ENCODE measurements at places on chromosomes 11 and 22.

DNA sequence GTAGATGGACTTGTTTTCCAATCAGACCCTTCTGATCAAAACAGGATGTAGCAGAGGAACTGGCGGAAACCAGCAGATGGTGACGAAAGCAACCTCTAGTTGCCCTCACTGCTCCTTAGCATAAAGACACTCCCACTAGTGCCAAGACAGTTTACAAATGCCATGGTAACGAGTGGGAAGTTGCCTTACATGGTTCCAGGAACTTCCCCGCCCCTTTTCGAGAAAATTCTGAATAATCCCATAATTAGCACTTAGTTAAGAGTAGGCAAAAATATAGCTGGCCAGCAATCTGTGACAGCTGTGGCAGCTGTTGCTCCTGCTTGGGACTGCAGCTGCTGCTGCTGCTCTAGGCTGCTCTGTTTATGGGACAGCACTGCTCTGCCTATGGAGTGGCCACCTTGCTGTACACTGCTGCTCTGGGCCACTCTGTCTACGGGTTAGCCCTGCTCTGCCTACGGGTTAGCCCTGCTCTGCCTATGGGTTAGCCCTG lies 33.4 kb upstream of the SORL1 start:
- peak; percentile 49 for DNase-seq

- DNase-seq: no peak
Observed at GRCh38 chr11:122509091-122509490, 146.4 kb upstream of the UBASH3B start.

- no peak for DNase-seq
Observed at GRCh38 chr22:48686694-48687302, 1140.9 kb downstream of the BRD1 start.

DNA sequence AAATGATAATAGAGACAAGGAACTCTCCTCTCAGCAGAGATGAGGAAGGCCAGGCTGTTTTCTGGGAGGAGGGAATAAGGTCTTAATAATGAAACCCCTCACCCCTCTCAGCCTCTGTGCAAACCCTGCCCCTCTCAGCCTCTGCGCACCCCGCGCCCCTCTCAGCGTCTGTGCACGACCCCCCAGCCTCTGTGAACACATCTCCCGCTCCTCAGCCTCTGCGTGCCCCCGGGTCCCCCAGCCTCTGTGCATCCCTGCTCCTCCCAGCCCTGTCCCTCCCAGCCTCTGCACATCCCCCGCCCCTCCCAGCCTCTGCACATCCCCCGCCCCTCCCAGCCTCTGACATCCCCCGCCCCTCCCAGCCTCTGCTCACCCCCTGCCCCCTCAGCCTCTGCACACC lies 837.8 kb downstream of the TBC1D22A start:
- DNase-seq: no peak

DNA sequence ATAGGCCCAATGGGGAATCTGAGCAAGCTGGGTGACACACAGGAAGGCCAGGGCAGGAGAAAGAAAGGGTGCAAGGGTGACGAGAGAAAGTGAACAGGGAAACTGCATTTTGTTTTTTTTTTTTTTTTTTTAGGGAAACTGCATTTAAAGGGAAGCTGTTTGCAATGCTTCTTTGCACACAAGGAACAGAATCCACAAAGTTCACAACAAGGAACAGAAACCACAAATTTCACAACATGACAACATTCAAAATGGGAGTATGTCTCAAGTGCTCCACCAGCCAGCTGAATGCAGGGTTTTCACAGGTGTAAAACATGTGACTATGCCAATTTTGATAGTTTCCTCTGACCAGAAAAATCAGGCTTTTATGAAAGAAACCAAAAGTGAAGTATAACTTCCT lies 6.8 kb upstream of the PLAAT3 start:
- no peak for DNase-seq

DNA sequence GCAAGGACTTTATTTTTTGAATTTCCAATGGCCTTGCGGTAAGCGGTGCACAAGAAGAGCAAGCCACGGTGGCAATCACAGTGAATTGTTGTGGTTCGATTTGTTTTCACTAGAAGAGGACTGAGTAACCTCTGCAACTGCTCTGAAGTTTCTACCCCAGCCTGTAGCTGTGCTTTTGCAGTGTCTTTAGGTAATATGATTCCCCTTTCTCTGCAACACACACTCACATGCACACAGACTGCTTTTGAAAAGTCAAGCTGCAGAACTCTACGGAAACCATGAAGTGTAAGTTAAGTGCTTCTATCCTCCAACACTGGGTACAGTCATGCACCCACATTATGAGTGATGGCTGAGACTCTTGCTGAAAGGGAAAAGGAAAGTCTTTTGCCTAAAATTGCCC lies 38.4 kb downstream of the CD44 start:
- no peak for DNase-seq

Data from T-helper 1 cell (primary cell).